ENCODE measurements at places on chromosomes 1 and 21.

DNA sequence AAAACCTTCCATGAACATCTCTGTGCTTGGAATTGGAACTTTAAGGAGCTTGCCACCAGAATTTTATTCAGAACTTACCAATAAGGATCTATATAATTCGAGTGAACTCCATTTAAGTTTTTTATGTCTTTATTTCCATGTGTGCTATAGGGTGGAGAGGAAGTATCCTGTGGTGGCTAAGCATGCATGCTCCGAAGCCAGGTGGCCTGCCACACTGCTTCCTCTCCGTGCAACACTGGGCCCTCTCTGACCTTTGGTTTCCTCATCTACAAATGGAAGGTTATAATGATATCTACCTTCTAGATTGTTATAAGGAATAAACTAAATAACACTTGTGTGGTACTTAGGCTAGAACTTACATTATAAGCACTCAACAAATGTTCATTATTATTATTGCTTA lies 382.1 kb downstream of the PTPRC start:
- no peak for DNase-seq

DNA sequence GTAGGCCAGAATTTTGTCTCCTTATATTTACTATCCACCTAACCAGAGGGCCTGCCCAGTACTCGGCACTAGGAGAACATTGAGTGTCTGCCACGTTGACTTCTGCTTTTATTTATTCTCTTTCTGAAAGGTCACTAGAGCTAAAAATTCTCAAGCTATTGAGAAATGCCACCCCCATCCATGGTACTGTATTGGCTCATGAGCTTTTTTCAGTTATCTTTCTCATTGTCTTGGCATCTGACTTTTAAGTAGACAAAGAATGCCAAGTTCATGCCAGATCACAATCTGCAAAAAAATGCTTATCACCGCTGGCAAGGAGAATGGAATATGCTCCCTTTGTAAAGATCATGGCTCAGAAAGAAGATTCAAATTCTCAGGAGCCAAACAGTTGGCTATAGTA lies 49.8 kb upstream of the MROH9 start:
- no peak for DNase-seq

- no peak for DNase-seq
Observed at GRCh38 chr1:12152113-12152891, 14.5 kb upstream of the TNFRSF1B start.

DNA sequence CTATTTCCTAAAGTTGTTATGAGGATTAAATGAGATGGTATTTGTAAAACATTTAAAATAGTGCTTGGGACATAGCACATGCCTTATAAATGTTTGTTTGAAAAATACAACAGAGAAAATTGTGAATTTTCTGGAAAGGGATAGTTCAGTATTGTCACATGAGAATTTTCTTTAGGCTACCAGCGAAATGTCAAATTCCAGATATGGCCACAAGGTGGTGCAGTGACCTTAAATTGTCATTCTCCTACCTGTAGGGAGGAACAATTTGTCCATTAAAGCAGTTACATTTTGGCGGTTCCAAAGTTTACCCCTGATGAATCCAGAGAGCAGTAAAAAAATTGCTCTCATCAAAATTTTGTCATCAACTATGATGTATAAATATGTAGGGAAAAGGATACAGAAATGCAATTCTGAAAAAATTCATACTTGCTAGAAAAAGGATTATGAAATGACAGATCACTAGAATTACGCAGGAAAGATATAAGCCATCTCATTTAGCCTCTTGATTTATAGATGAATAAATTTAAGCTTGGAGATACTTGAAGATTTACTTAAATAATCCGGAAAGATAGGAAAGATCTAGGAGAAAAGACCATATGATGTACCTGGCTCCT lies 50.2 kb upstream of the TSHB start:
- DNase-seq, result peak; percentile 60

DNA sequence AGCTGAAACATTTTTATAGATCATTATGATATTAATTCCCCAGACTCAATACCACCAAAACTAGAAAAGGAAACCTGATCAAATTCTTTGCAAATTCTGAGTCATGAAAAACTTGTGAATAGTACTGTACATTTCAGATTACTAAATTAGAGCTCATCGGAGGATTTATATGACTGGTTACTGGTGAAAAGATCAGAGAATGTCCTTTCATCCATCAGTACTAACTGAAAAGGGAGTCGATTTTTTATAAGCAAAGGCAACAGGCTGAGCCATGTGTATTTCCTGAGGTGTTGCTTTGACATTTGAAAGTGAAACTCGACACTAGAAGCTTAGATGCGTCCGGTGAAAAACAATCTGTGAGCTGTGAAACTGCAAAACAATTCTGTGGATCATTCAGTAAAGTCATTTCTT lies 155.7 kb downstream of the TNFSF18 start:
- no peak for DNase-seq

DNA sequence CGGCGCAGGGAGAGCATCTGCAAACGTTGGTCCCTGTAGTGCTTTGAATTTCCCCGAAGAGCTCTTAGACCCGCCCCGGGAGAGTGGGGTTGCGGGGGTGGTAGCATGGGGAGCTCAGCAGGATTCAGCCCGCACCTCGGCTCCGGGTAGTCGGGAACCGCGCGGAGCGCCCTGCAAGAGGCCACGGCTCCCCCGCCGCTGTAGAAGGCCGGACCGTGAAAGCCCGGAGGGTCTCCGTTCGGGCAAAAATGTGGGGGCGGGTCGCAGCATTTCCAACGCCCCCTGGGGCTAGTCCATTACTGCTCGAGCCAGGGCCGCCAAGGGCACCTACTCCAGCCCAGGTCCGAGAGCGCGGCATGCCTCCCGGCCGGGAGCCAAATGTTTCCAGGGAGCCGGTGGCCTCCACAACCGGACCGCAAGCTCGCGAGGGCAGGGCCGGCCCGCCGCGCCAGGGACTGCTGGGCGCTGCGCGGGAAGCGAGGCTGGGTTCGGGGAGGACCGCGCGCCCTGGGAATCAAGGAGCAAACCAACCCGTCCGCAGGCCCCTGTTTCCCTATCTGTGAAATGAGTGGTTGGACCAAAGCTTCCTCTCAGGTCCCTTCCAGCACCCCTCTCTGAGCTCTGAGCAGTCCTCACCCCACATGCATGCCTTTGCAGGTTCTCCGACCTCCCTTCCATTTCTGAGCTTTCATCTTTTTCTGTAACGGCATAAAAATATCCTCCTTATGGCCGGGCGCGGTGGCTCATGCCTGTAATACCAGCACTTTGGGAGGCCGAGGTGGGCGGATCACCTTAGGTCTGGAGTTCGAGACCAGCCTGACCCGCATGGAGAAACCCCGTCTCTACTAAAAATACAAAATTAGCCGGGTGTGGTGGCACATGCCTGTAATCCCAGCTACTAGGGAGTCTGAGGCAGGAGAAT lies 775 bp upstream of the TMEM63A start:
- peak; percentile 72 for DNase-seq

GRCh38 chr1:244778344-244778743 lies 57.1 kb upstream of the COX20 start:
- no peak for DNase-seq

DNA sequence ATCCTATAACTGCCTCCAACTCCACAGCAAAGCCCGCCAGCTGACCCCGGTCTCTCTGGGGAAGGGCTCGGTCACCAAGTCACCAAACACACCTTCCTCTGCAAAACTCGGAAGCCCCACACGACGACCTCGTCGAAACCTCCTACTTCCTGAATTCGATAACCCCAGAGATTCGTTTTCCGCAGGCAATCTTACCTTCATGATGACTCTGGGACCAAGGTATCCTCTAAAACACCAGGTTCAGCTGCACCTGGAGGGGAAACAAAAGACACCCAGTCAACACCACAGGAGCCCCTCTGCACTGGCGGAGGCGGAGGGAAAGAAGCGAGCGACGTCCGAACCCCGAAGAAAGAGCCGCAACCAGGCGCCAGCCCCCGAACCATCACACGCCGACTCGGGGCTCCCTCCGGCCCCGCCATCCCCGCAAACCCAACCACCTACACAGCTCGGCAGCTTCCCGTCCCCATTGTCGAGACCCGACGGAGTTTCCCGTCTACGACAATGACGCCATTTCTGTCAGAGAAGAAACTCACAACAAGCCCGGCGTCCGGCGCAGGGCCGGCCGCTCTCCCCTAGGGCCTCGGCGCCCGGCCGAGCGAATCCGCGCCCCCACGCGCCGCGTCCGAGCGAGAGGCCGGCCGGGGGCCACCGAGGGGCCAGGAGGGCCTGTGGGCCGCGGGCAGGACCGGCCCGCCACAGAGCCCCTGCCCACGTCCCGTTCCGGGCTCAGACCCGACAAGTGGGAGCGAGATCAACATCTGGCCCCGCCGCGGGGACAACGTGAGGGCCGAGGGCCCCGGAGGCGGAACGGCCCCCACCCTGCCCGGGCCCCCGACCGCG lies 1.0 kb downstream of the ARID4B start:
- peak; percentile 61 for DNase-seq

DNA sequence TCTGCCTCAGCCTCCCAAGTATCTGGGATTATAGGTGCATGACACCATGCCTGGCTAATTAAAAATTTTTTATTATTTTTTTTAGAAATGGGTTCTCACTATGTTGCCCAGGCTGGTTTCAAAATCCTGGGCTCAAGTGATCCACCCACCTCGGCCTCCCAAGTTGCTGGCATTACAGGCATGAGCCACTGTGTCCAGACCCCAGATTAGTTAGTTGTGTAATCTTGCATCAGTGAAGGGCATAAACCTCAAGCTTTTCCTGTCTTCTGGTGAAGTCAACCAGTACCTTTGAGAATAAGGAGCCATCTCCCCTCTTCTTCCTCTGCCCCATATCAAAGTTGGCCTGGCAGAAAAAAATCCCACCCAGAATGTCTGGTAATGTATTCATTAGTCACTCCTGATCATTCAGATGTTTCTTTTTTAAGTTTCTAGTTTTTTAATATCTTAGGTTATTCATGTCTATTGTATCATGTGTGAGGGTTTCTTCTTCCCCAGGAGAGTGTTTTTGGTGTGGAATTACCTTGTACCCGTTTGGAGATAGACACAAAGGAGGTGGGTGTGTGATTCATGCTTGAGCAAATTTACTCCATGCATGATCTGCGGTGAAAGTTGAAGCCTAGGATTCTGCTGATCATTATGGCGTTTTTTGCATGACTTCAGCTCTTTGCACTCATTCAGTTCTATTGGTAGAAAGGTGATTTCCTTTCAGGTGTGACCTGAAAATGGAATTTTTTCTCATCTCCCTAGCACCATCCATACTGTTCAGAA lies 144.0 kb downstream of the FMN2 start:
- no peak for DNase-seq

GRCh38 chr1:202125611-202126010 lies 2.9 kb downstream of the GPR37L1 start:
- DNase-seq, result no peak

- no peak for DNase-seq
Observed at GRCh38 chr1:96714881-96715280, 6.7 kb upstream of the PTBP2 start.

GRCh38 chr1:37883671-37884070 lies 24.3 kb upstream of the MTF1 start:
- no peak for DNase-seq

DNA sequence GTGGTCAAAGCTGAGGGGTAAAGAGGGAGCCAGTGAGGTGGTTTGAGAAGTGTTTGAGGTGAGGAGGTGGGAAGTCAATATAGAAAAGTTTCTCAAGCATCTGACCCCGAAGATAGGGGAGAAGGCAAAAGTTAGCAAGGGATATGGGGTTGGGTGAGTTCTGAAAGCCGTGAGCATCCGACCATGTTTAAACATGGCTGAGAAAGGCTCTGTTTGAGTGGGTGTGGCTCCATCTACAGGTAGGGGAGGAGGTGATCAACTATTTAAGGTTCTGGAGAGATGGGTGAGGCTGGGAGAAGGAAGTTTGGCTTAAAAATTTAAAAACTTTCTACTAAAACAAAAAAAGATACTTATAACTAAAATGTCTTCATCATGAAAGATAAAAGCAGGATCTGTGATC lies 273.8 kb downstream of the KCNJ6 start:
- DNase-seq, result no peak

- no peak for DNase-seq
Observed at GRCh38 chr1:168110896-168111545, 25.7 kb downstream of the GPR161 start.

DNA sequence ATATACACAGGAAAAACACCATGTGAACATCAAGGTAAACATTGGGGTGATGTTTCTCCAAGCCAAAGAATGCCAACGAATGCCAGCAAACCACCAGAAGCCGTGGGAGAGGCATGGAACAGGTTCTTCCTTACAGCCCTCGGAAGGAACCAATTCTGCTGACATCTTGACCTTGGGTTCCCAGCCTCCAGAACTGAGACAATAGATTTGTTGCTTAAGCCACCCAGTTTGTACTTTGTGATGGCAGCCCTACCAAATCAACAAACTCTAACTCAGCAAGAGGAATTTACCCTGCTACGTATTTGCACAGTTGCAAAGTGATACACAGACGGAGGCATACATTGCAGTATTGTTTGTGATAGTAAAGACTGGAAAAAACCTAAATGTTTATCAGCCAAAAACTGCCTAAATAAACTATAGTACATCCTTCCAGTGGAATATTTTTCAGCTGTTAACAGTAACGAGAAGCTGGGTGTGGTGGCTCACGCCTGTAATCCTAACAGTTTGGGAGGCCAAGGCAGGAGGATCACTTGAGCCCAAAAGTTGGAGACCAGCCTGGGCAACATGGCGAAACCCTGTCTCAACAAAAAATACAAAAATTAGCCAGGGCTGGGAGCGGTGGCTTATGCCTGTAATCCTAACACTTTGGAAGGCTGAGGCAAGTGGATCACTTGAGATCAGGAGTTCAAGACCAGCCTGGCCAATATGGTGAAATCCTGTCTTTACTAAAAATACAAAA lies 12.5 kb upstream of the ZC3H12A start:
- no peak for DNase-seq

DNA sequence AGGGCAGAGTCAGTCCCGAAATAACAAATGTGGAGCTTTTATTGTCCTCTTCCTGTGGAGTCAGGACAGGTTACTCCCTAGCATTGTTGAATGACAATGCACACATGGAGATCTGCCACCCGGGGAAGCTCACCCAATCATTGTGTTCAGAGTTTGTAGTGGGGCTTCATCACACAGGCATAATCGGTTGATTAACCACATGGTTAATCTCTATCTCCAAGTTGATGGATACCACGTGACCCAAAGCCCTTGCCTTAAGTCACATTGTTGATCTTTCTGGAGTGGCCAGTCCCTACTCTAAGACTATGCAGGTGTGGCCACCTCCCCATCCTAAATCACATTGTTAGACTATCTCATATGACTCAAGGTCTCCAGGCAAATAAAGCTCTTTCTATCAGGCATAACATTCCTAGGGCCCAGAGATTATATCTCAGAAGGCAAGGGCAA lies 2.6 kb upstream of the C1orf141 start:
- no peak for DNase-seq

- no peak for DNase-seq
Observed at GRCh38 chr1:151809290-151809984, 4.2 kb upstream of the LINGO4 start.

GRCh38 chr1:116018007-116018406 lies 41.7 kb downstream of the SLC22A15 start:
- no peak for DNase-seq

- DNase-seq, result peak; percentile 29
Observed at GRCh38 chr1:96236156-96236739, 485.3 kb upstream of the PTBP2 start.
